Naive B cell (primary cell): ENCODE measurements at places on chromosomes 2 and 18. TPM values are rescaled to one million over a fixed set of nuclear protein-coding genes. Genes with fewer than 3 reads are reported as not detected.

DNA sequence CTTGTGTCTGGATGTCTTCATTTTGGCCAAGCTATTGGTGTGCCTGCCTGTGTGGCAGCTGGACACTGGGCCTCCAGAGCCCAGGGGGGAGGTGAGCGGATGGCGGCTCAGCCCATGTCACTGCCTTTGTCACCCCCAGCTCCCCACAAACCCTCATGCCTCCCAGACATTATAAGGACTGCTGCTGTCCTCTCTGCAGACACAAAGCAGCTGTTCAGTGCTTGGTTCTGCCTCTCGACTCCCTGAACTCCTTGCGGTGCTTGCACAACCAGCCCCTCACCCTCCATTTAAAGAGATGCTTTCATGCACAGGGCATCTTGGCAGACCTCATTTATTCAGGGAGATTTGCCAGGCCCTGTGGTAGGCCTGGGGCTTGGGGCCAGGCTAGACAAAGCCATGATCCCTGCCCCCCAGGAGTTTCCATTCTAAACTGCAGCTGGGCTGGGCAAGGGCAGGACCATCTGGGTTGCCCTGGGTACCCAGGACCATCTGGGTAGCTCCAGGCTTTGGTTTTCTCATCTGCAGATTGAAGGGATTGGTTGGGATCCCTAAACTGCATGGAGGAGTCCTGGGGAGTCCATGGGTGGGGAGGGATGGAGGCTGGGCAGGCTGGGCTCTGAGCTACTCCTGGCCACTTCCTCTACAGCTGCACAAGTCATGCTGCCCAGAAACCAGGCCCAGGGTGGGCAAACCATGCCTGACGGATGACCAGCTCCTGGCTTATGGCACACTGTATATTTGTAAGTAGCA lies 168.5 kb downstream of the CELF4 start:
- no peak for DNase-seq

GRCh38 chr2:30208453-30208852 lies 22.9 kb upstream of the LBH start:
- DNase-seq = peak; percentile 35

- DNase-seq = no peak
These were observed 138.7 kb upstream of the AQP4 start for GRCh38 chr18:27004056-27004829.

DNA sequence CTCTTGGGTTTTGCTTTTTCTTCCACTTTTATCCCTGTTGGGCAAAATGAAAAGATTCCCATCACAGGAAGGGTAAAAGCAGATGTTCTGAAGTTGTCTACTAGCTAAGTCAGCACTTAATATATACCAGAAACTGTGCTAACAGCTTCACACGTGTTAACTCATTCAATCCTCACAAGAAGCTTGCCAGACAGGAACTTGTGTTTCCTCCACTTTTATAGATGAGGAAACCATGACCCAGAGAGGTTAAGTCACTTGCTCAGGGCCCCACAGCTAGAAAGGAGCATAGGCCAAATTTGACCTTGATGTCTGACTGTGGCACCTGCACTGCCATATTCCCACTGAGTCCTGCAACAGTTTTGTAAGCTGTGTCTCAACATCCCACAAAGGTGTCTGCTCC lies 76.8 kb upstream of the EPC2 start:
- no peak for DNase-seq

GRCh38 chr18:56696966-56697365 lies 45.8 kb downstream of the WDR7 start:
- no peak for DNase-seq

- no peak for DNase-seq
These were observed 7.0 kb upstream of the TMX3 start for GRCh38 chr18:68721681-68722583.

GRCh38 chr2:230681171-230681545 lies 31.5 kb upstream of the CAB39 start:
- DNase-seq = no peak

GRCh38 chr2:60882971-60883753 lies 1.8 kb downstream of the REL start:
- DNase-seq = peak; percentile 77

DNA sequence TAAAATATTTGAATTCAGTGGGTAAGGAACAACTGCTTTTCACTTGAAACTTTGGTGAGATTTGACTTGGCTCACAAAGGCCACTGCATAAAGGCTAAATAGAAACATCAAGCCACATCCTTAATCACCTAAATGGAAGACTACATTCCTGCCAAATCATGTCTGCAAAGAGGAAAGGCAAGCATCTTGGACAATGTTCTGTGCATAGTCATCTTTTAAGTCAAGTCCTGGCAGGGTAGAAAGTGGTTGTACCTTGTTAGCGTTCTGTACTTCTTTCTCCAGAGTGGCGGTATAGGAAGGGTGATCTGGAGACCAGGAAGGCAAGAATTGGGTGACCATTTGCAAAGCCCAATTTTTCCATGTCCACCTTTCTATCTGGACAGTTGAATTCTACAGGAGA lies 121.4 kb upstream of the SLC14A2 start:
- no peak for DNase-seq

DNA sequence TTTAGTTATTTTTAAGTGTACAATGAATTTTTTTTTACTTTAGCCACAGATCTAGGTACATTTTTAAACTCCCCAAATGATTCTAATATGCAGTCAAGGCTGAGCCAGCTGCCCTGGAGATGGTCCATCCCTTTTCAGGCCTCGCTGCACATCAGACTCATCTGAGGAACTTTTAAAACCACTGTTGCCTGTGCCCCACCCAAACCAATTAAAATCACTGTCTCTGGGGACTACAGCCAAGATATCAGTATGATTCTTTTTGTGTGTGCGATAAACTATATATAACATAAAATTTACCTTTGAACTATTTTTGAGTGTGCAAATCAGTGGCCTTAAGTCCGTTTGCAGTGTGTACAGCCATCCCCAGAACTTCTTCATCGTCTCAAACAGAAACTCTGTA lies 9.1 kb upstream of the MALT1 start:
- no peak for DNase-seq

- no peak for DNase-seq
These were observed 5.6 kb downstream of the KCNE4 start for GRCh38 chr2:223057569-223057968.

DNA sequence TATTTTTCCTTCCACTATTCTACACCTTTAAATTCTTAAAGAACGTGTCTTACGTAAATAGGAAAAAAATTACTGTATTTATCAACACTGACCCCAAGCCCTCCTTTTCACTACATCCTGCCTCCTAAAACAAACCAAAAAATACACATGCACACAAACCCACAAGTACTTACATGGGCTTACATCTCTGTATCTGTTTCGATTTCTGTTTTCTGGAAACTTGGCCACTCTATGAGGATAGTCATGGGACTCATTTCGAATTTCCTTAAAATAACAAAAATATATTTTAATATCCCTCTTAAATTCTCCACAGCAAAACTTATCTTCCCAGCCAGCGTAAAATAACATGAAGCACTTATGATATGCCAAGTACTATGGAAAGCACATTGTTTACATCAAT lies 25.0 kb downstream of the PTPN2 start:
- DNase-seq = no peak

DNA sequence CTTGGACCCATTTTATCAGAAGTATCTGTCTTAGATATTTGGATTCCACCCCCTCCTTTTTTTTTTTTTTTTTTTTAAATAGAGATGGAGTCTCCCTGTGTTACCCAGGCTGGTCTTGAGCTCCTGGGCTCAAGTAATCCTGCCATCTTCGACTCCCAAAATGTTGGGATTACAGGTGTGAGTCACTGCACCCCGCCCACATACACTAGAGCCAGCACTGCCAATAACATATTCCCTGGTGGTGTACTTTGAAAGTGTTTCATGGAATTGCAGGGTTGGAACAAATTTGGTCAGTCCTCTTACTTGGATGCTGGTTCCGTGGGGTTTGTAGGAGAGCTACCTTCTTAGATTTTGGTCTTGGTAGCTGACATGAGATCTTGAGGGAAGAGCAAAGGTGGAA lies 15.0 kb downstream of the PDCL3 start:
- no peak for DNase-seq

DNA sequence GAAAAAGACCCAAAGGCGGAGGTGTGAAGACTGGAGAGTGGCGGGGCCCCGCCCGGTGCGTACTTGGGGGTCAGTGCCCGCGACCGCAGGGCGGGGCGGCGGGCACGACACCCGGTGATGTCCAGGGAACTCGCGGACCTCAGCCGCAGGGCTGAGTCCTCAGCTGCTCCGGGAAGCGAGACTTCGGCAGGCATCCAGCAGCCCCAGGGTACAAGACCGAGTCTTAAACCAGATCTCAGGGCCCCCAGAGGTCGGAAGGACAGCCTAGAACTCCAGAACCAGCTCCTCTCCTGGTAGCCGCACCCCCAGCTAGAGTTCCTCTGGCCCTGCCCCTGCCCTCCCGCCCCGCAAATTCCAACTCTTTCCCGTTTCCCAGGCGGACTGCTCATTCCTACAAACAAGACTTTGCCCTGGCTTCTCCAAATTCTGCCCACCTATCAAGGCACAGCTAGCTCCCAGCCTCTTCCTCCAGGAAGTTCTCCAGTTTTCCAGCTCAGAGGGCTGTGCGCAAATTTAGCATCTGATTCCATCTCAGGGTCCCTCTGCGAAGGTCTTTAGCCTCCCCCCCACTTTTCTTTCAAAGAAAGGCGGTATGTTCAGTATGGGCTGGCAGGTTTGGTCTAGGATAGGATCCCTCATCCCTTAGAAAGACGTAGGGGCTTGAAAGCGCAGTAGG lies 26.0 kb upstream of the NOTO start:
- no peak for DNase-seq

GRCh38 chr2:234979204-234980167 lies 27.7 kb downstream of the SH3BP4 start:
- no peak for DNase-seq

GRCh38 chr2:24831221-24832072 lies 38.2 kb downstream of the CENPO start:
- DNase-seq = no peak

- DNase-seq = no peak
These were observed 40.9 kb downstream of the TCF4 start for GRCh38 chr18:55546851-55547704.

DNA sequence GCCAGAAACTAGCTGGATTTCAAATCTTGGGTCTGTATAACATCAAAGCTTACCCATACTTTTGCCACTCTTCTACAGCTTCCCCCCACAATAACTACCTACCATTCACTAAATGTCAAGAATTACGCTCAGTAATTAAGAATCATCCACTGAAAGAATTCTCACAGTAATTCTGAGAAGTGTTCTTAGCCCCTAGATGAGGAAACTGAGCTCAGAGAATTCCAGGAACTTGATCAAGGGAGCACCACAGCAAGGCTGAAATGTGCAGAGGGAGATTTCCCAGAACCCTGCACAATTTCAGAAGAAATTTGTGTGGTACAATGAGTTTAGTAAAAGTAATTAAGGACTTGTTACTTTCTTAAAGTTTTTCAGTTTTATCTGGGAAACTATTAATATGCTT lies 194.5 kb upstream of the STK17B start:
- no peak for DNase-seq

- no peak for DNase-seq
These were observed 254.8 kb downstream of the TTC32 start for GRCh38 chr2:19646987-19647386.

DNA sequence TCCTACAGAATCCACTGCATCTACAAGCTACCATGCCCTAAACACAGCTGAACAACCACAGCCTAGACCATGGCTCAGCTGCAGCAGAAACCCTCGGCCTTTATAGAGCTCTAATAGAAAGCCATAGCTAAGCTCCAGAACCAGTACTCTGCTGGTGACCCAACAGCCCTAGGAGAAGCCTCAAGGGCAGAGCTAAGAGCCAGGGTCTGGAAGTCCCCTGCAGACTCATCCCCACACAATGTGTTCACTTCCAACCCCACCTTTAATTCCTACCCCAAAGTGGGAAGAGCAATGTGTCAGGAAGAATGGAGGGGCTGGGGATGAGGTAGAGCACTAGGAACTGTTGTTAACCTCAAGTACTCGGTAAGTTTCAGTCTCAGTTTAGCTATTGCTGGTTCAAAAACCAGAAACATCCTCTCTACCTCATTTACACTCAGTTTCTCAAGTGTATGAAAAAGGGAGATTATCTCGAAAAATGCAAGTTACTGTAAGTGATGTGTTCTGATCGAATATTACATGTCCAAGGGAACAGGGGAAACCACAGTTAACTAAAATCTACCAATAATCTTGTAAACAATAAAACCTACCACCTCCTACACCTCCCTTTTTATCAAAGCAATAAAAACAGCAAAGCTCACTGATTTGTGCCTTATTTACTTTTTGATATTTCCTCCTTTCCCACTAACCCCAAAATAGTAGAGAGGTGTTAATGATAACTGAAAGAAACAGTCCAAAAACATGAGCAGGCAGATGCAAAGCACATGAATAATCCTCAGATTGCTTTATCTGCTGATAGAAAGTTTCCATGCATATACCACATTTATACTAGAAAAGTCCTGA lies 36.2 kb downstream of the THADA start:
- no peak for DNase-seq

GRCh38 chr18:77547757-77548156 lies 298.1 kb downstream of the GALR1 start:
- no peak for DNase-seq

- no peak for DNase-seq
These were observed 73.7 kb upstream of the PIK3C3 start for GRCh38 chr18:41881285-41881684.

GRCh38 chr2:153387203-153387602 lies 91.4 kb downstream of the RPRM start:
- DNase-seq = no peak

Gene CIB4
- polyA plus RNA-seq = not detected

Gene ANKRD36B
- 11.0 TPM for polyA plus RNA-seq

Gene ONECUT2
- not detected for polyA plus RNA-seq

Gene DNAJC5G
- not detected for polyA plus RNA-seq

Gene MOGAT1
- not detected for polyA plus RNA-seq

Gene LCT
- not detected for polyA plus RNA-seq

Gene CAD
- polyA plus RNA-seq = 12.7 TPM

Gene EIF5B
- polyA plus RNA-seq = 4.1 TPM

Gene SLC4A5
- polyA plus RNA-seq = 0.44 TPM

Gene UNC80
- not detected for polyA plus RNA-seq
